SK-N-SH (cell line): ENCODE measurements at places on chromosomes 7 and 10. TPM values are rescaled to one million over a fixed set of nuclear protein-coding genes. Genes with fewer than 3 reads are reported as not detected.

WNT8B gene
- 0.18 and 0.28 TPM in 2 replicates for polyA plus RNA-seq

LRIT1 gene
- polyA plus RNA-seq, result not detected in 2 replicates

ZKSCAN5 gene
- polyA plus RNA-seq, result 7.5 and 9.1 TPM in 2 replicates

SEC24C gene
- polyA plus RNA-seq, result 73.6 and 99.2 TPM in 2 replicates

SYPL1 gene
- 72.4 and 98.7 TPM in 2 replicates for polyA plus RNA-seq

COL26A1 gene
- polyA plus RNA-seq, result 0.05 and 0.06 TPM in 2 replicates

NPFFR1 gene
- polyA plus RNA-seq, result not detected in 2 replicates

ZNF488 gene
- 0.59 and 0.81 TPM in 2 replicates for polyA plus RNA-seq

MEOX2 gene
- polyA plus RNA-seq, result not detected in 2 replicates

HTRA1 gene
- polyA plus RNA-seq, result 291 and 339 TPM in 2 replicates

PRKCQ gene
- polyA plus RNA-seq, result 0.18 and 0.23 TPM in 2 replicates

CLDN12 gene
- polyA plus RNA-seq, result 65.7 and 90.3 TPM in 2 replicates

DNA sequence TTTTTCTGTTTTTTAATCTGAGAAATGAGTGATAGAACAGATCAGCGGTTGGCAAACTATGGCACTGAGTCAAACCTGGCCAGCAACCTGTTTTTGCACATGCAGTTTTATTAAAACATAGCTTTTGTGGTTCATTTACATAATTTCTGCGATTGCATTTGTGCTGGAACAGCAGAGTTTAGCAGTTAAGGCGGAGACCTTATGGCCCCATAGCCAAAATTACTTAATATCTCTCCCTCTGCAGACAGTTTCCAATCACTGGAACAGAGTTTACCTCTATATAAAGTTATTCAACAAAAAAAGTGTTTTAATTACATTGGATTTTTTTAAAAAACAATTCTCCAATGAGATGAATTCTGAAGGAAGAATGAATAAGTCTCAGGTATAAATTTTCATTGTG lies 212.1 kb downstream of the DGKB start:
- no peak for DNase-seq

DNA sequence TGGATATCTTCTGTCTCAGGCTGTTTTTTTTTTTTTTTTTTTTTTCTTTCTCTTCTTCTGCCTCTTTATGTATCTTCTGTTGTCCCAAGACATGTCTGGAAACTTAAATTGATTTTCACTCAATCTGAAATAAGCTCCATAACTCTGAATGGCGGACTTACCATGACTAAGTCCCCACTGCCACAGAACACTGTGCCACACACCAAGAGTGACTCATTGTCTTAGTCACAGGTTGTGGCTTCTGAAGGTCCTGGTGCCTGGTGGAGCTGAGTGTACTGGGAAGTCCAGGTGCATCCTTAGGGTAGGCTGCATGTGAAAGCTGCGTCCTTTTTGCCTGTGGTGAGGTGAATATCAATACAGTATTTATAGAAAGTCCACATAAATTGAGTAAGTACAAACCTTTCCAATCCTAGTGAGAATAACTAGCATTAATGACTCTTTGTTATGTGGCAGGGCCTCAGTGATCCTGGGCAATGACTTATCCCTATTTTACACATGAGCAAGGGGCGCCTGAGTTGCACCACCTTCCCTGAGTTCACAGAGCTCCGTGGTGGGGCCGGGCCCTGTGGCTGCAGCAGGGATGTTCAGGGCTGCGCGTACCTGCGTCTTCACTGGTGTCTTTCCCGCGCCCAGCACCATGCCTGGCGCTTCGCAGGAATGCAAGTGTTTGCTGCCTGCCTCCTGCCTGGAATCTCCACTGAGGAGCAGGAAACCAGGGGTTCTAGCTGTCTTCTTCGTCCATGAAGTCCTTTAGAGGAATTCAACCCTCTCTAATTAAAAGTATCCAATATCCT lies 4.3 kb downstream of the PFKP start:
- no peak for DNase-seq

- DNase-seq, result no peak
Observed at GRCh38 chr7:82507976-82508677, 64.5 kb upstream of the CACNA2D1 start.

- no peak for DNase-seq
Observed at GRCh38 chr7:1523844-1524243, 6.7 kb upstream of the MAFK start.

- peak; percentile 77 for DNase-seq
Observed at GRCh38 chr7:74544706-74545469, 91.2 kb downstream of the GTF2IRD1 start.

DNA sequence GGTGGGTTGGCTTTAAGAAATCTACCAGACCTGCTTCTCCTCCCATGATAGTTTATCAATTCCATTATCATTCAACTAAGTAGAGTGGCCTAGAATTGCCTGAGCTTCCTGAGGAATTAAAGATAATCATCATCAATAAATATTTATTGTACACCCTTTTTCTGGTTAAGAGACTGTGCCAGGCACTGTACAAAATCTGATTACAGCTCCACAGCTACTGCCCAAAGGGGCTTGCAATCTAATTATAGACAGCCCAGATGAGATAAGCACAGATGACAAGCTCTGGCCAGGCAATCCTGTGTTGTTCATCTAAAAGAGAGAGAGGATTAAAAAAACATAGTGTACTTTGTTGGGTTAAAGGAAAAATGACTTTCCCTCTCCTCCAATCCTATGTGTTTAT lies 586.4 kb downstream of the GATA3 start:
- DNase-seq, result peak; percentile 55

DNA sequence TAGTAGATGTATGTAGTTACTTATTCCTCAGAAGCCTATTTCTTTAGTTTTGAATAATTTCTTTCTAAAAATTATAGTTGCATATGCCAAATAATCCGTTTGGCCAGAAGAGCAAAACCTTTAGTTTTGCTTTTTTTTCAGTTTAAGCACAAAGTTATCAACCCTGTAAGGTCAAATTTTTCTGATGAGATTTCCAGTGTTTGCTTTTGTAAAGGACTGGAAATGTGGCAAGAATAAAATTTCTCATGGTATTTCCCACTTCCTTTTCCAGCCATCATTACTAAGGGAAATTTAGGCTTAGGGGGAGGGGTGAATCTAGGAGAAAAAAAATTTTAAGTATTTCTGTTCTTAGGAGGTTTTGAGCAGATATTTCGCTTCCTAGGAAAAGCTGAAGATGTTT lies 7.6 kb downstream of the CALD1 start:
- DNase-seq, result no peak

- no peak for DNase-seq
Observed at GRCh38 chr7:38232502-38233366, 40.7 kb downstream of the TARP start.

DNA sequence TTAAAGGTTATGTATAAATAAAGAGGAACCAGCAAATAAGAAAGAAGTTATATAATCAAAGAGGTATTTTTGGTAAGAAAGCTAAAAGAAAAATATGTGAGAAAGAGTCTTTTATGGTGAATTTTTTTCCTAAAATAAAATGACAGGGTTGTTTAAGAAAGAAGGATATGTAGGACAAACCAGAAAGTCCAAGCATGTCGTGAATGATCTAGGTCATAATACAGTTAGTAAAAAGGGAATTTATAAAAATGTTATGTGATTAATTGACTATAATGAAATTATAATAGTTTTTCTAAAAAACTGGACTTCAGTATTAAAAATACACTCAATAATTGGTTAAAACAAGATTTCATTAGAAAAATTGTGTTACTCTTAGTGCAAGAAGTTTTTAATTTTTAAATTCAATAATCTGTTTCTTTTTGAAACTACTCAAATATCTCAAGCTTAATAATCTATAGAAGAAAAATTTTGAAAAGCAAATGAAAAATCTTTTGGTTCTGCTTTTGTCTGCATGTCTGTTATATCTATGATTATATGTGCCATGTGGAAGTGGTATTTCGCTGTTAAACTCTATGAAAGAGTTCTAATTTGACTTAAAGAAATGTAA lies 23.3 kb downstream of the AVL9 start:
- no peak for DNase-seq

- DNase-seq, result peak; percentile 77
Observed at GRCh38 chr7:2120841-2121830, 111.6 kb downstream of the MAD1L1 start.

- DNase-seq, result peak; percentile 42
Observed at GRCh38 chr10:110912374-110912773, 6.6 kb downstream of the BBIP1 start.

DNA sequence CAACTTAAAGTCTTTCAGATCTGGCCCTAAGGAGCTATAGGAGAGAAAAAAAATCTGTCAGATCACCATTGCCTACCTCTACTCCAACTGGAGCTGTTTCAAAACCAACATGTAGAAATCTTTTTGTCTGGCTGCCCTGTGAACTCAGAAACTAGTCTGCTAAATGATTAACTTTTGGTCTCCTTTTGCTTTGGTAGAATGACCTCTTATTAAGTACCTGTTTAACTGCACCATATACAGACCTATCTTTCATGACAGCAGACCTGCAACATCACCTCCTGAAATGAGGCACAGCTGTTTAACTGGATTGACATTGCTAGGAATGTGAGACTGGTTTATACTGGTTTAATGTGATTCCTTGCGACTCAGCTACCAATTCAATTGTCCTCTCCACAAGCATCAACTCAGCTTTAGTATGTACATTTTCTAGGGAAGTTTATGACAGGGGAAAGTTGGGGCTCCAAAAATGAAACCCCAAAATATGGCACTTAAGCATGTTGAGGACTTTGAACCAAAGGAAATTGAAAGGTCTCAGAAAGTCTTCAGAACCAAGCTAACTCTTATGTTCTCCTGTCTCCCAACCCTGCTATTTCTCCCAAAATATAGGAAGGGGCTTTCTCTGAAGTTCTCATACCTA lies 1.8 kb downstream of the CYP3A43 start:
- DNase-seq, result no peak

DNA sequence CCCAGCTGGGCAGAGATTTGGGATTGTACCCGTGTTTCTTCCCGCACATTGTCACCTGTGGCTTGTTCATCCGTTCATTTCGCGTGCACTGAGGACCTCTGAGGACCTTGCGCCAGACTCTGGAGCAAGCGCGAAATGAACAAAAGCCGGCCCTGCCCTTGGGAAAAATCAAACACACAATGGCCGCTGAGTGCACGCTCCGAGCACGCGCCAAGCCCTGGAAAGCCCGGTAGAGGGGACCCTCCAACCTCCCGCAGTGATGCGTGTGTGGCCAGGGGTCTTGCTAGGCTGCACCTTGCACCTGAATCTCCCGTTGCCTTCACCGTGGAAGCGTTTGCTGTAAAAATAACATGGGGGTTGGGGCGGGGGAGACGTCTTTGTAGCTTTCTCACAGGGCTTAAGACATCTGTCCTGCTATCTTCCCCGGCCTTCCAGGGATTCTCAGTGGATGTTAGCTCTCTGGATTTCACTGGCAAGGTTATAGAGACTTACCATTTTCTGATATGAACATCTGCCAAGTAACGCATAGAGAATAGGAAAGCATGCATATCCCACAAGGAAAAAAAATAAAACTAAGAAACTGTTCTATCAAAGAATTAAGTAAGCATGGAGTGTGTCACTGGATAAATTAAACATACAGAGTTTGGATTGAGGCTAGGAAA lies 37.3 kb downstream of the ZNF777 start:
- DNase-seq, result no peak

- peak; percentile 30 for DNase-seq
Observed at GRCh38 chr10:103197174-103197573, 4.1 kb upstream of the NT5C2 start.

GRCh38 chr10:114548662-114549061 lies 109.4 kb downstream of the ABLIM1 start:
- peak; percentile 68 for DNase-seq

DNA sequence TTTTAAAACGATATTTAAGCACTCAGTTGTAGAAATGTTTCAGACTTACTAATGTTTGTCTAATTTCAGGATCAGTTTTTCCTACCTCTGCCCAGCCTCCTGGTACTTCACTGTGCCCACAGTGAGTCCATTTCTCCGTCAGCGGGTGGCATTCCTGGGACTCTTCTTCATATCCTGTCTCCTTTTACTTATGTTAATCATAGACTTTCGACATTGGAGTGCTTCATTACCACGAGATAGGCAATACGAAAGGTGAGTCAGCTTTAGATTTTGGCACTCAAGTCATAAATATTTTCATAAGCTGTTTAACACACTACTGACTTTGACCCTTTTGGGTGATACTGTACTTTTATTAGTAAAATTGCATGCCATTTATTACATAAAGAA lies 2.1 kb downstream of the ENTPD7 start:
- DNase-seq, result no peak

- no peak for DNase-seq
Observed at GRCh38 chr7:105154084-105154483, 140.1 kb downstream of the KMT2E start.

- no peak for DNase-seq
Observed at GRCh38 chr10:59626523-59626869, 83.2 kb downstream of the SLC16A9 start.

DNA sequence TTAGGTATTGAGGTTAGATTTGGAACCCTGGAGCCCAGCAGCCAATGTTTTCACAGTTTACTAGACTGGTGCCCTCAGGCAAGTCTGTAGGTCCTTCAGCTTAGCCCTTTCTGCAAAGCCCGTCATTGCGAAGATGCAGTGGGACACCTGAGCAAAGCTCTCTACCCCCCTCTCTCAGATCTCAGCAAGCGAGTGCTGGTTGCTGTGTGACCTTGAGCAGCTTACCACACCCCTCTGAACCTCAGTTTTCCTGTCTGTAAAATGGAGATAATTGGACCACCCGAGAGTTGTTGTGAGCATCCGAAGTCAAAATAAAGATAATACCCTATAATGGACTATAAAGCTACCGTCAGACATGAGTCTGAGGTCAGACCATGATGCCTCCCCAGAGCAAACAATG lies 3.7 kb downstream of the NPC1L1 start:
- no peak for DNase-seq

DNA sequence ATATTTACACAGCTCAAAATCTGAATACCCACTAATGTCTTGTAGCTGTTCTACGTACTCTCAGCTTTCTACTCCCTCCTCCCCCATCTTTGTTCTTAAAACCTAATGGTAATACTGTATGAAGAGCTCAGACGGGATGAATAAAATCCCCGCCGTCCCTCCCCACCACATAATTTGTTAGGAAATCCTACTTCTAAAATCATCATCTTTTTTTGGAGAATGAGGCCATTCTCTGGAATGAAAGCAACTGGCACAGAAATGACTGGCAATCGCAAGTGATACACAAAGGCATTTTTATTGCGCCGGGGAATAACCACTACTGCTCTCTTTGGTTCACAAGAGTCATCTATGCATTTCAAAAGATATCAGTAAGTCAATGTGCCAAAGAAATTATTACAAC lies 27.3 kb downstream of the SLC35B4 start:
- DNase-seq, result no peak

DNA sequence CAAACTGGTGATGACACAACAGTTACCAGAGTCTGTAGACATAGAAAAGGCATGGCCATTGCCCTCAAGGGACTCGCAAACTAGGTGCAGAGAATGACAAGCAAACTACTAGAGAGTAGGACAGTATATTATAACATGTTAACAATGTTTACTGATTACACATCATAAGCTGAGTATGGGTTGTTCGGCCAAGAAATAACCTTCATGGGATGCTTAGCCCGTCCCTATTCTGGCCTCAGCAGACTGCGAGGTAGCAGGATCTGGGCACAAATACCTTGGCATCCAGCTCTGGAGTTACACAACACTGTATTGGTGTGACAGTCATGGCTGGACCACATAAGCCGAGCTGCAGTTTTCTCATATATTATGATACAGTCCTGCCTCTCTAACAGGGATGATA lies 51.4 kb downstream of the ABCB4 start:
- no peak for DNase-seq
